ENCODE measurements at places on chromosomes 1 and 21.

- no peak for ATAC-seq
Measured at GRCh38 chr1:39620659-39621165, 18.7 kb downstream of the HEYL start.

GRCh38 chr1:180192172-180192571, 37.5 kb downstream of the QSOX1 start:
- no peak for ATAC-seq

DNA sequence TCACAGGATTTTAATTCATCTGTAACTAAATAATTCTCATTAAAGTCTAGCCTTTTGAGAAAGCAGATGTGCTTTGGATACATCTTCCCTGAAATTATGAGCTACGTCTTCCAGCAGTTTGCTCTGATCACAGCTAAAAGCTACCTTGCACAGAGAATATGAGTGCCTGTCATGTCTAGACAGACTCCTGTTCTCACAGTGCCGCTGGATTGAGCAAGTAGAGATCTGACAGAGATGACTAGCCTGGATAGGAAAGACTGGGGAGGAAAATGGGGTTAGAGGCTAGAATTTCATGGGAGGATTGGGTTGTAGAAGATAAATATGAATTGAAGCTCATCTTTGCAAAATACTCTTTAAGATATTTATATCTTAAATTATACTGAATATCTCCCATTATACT, 24.1 kb downstream of the CEPT1 start:
- ATAC-seq: no peak

DNA sequence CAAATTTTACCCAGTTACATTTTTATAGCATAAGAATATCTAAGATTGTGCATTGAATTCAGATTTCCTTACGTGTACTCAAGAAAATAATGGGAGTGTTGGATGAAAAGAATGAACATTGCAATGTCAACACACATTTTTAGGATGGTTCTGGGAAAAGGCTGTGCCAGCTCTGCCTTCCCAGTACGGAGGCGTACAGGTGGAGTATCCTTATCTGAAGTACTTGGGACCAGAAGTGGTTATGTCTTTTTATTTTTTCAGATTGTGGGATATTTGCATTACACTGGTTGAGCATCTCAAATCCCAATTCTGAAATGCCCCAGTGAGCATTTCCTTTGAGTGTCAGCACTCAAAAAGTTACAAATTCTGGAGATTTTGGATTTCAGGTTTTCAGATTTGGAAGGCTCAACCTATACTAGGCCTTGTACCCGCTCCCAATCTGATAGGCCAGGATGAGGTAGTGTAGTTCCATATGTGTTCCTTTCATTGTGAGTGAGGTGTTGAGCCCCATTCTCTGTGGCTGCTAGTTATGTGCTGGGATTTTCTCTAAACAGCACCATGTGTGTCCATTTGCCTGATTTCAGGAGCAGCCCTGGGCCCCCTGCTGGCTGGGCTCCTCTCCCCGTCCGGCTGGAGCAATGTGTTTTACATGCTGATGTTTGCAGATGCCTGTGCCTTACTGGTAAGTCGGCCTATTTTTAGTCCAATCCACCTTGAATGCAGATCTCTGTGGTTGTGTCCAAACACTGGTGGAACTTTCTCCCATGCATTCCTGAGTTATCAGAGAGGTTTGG, 60.8 kb downstream of the SLC37A1 start:
- ATAC-seq: no peak

- no peak for ATAC-seq
Measured at GRCh38 chr1:227059076-227059475, 119.0 kb downstream of the COQ8A start.

- no peak for ATAC-seq
Measured at GRCh38 chr1:72847651-72848050, 565.3 kb upstream of the NEGR1 start.

Measured in gastroesophageal sphincter (tissue), 4 donors.